PC-9 (cell line): ENCODE measurements at places on chromosomes 2 and 18. TPM values are rescaled to one million over a fixed set of nuclear protein-coding genes. Genes with fewer than 3 reads are reported as not detected.

Gene REG3A
- not detected in 2 replicates for total RNA-seq

Gene RAB31
- total RNA-seq, result 48.6 and 51.0 TPM in 2 replicates

Gene POLR1A
- 23.1 and 29.7 TPM in 2 replicates for total RNA-seq

Gene LANCL1
- 33.4 and 33.7 TPM in 2 replicates for total RNA-seq

Gene INHBB
- total RNA-seq, result 50.0 and 57.5 TPM in 2 replicates

Gene PDE1A
- total RNA-seq, result 0.11 and 0.30 TPM in 2 replicates

Gene RAPH1
- total RNA-seq, result 16.5 and 16.8 TPM in 2 replicates

Gene SP100
- total RNA-seq, result 50.2 and 61.7 TPM in 2 replicates

Gene KIF1A
- total RNA-seq, result not detected in 2 replicates

Gene CBLN2
- total RNA-seq, result not detected in 2 replicates
